Stimulated activated memory B cell treated with anti-CD40 and anti-IgM and Interleukin-4, amounts not matched to agents 10 μg/mL and 1 μg/mL and 100 μg/mL, for 72 hours (primary cell): ENCODE measurements at places on chromosomes 13 and 19.

DNA sequence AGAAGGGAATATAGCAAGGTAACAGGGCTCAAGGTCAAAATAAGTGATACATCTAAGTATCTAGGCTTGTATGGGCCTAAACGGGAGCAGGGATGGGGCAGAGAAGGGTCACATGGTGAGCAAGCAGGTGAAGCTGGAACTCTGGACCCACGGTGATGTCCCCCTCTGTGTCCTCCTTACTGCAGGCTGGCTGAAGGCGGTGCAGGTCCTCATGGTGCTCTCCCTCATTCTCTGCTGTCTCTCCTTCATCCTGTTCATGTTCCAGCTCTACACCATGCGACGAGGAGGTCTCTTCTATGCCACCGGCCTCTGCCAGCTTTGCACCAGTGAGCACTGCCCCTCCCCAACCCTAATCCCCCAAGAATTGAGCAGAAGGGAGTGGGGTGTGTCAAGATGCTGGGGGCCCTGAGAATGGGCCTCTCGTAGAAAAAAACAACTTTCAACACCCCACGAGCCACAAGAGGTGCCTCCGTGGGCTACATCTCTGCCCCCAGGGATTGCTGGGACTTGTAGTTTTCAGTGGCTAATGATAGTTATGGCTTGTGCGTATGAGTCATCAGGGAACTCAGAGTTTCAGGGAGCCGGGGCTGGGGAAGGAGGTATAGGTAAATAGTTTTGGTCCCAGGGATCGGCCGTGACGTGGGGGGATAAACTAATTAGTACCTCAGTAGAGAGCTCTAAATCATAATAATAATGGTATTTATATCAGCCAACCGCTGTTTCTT is 4.0 kb downstream of the EMP3 start:
- ATAC-seq = no peak

DNA sequence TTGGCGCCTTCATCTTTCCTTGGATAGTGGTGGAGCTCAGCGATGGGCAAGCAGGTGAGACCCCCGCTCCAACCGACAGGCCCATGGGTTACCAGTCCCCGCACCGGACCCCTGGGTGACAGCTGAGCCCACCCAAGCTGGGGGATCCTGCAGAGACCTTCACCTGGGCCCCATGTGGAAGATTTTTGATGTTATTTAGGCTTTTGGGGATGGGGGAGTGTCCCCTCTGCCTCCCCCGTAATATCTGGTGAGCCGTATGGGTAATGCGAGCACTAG is 4.9 kb upstream of the LILRA5 start:
- ATAC-seq = no peak

DNA sequence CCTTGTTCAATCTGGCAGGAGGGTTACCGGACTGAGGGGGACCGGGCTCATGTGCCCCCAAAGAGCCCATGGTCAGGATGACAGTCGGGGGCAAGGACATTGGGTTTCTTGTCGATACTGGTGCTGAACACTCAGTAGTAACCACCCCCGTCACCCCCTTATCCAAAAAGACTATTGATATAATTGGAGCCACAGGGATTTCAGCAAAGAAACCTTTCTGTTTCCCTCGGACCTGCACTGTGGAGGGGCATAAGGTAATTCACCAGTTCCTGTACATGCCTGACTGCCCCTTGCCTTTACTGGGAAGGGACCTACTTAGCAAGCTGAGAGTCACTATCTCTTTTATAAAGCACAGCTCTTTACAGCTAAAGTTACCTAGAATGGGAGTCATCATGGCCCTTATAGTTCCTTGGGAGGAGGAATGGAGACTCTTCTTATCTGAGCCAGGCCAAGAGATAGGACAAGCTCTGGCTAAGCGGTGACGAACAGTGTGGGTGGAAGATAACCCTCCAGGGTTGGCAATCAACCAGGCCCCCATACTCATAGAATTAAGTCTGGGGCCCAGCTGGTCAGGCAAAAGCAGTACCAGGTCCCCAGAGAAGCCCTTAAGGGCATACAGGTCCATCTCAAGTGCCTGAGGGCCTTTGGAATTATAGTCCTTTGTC is 603.7 kb downstream of the UQCRFS1 start:
- no peak for ATAC-seq

GRCh38 chr19:39223703-39224279 is 19.7 kb upstream of the SYCN start:
- ATAC-seq = no peak

DNA sequence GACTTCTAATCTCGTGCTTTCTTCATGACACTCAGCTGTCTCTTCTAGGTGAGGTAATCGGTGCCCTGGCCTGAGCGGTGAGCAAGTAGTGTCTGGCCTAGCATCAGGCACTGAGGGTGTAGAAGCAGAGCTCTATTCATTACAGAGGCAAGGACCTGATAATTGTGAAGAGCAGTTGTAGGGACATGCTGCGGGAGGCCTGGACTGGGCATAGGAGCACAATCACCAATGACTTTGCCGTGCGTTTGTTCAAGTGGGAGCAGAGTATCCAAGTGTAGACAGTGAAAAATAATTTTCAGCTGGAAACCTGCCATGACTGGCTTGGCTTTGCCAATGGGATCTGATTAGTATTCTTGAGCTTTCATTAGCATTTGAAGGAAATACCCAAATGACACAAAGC is 32.1 kb upstream of the DCLK1 start:
- ATAC-seq = no peak

GRCh38 chr13:110887597-110888333 is 27.1 kb downstream of the ANKRD10 start:
- ATAC-seq = no peak

- ATAC-seq = no peak
Observed at GRCh38 chr13:44664308-44664707, 88.2 kb upstream of the TSC22D1 start.

DNA sequence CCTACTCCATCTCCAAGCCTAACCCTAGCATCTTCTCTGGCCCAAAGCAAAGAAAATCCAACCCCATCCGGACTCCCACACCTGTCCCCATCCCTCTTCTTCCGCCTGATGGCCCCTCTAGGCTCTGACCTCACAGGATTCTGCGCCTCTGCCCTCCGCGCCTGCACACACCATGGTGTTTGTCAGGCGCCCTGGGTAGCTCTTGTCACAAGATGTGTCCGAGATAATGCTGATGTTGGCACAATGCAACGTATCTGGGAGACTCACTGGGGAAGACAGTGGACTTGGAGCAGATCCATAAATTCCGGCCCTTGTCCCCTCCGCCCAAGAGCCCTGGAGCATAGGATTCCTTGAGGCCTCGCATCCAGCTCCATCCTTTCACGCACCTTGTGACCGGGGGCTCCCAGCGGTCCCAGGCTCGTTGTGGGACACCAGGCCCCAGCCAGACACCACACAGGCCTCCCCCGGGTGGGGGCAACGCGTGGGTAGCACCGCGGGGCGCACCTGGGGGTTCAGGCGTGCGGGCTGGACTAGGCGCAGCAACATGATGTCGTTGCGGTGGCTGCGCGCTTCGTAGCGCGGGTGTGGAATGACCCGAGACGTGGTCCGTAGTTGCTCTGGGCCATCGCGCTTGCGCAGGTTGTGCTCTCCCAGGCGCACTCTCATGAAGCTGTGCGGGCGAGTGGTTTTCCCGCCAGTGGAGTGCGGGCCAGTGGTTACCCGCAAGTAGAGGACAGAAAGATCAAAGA is 3.1 kb upstream of the KLK1 start:
- ATAC-seq = no peak

GRCh38 chr13:91922969-91923592 is 524.7 kb downstream of the GPC5 start:
- ATAC-seq = no peak

- no peak for ATAC-seq
Observed at GRCh38 chr19:13302526-13303270, 152.5 kb downstream of the IER2 start.

DNA sequence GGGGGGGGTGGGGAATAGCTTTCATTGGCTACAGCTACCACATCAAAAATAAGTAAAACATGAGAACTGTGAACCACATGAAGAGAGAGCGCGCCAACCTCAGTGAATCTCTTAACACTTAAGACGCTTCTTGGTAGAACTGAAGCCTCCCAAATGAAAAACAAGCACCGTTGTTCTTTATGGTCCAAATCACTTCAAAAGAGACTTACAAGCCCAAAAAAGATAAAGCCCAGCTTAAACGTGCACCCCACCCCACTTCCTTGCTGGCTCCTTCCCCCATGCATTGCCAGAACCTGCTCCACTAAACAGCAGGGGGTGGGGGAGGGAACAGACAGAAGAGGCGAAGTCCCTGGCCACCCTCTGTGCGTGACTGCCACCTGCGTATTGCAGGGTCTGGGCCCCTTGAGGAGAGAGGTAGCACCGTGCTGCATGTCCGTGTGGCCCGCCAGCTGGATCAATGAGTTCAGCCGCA is 479.1 kb downstream of the FOXO1 start:
- no peak for ATAC-seq

- ATAC-seq = no peak
Observed at GRCh38 chr13:60514891-60515290, 117.9 kb downstream of the TDRD3 start.

DNA sequence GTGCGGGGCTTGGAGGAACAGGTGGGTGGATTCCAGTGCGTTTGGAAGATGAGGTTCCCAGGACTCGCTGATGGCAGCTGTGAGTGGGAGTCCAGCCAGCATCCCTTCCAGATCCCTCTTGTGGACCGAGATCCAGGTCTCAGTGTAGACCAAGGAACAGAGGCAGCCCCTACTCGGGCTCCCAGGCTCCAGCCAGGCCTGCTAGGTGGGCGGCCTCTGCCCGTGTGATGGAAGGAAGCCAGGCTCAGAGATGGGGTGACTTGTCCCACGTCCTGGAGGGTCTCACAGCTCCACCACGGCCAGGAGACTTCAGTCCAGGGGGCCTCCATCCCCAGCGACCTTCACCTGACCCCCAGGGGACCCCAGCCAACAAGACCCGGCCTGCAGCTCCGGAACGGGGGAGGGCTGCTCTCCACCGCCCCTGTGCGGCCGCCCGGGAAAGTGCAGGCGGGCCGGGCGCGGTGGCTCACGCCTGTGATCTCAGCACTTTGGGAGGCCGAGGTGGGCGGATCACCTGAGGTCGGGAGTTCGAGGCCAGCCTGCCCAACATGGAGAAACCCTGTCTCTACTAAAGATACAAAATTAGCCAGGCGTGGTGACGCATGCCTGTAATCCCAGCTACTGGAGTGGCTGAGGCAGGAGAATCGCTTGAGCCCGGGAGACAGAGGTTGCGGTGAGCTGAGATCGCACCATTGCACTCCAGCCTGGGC is 729 bp upstream of the MADCAM1 start:
- ATAC-seq = no peak

GRCh38 chr13:75458696-75459422 is 23.1 kb downstream of the TBC1D4 start:
- ATAC-seq = no peak

DNA sequence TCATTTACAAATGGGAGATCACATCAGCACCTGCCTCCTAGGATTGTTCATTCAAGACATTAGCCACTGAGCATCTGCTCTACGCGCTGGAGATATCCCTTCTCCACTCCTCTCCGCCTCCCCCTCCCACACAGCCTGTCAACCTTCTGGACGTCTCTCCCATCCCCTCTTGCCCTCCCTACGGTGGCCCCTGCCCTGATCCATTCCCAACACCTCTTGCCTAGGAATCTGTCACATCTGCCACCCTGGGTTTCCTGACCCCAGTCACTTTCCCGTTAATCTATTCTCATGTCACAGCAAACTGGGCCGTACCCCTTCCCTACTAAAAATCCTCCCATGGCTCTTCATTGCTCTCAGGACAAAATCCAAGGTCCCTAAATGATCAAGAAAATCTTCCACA is 10.3 kb downstream of the DYRK1B start:
- no peak for ATAC-seq

GRCh38 chr19:45150751-45151281 is 10.0 kb downstream of the NKPD1 start:
- no peak for ATAC-seq

GRCh38 chr19:43332058-43332922 is 21.2 kb upstream of the CD177 start:
- peak; percentile 19 for ATAC-seq

DNA sequence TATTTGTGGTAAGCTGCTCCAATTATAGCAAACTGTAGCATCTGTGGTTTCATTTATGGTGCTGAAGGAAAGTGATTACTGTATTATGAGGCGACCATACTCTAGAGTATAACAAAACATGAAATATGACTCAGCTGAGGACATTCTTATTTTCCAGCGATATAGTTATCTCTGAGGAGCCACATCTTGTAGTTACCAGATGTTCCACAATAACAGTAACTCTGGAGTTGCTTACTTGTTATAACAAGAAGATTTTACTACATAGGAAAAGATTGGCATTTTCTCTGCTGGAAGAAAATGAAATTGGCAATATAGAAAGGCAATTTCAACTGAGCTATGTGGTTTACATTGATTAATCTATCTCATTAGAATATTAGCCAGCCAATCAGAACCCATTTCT is 1634.2 kb downstream of the PCDH9 start:
- ATAC-seq = no peak

GRCh38 chr13:64643066-64643465 is 2587.1 kb downstream of the PCDH9 start:
- no peak for ATAC-seq

- ATAC-seq = no peak
Observed at GRCh38 chr13:43785261-43785649, 1.5 kb downstream of the ENOX1 start.

DNA sequence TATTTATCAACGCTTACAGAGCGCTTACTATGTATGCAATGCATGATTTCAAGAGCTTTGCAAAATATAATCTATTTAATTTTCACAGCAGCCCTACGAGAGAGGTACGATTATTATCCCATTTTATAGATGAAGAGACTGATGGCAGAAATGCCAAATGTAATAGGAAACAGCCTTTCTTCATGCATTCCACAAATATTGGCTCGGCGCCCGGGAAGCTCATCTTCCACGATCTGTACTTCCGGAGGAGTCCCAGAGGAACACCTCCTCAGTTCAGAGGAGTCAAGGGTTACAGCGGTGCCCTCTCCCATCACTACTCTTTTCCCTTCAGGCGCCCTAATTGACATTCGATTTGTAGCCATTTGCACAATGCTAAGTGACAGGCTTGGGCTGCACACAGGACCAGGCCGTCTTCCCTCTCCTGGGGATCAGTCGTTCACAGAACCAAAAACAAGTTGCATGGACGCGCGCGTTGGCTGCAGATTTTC is 1.1 kb upstream of the ARHGAP35 start:
- ATAC-seq = no peak

DNA sequence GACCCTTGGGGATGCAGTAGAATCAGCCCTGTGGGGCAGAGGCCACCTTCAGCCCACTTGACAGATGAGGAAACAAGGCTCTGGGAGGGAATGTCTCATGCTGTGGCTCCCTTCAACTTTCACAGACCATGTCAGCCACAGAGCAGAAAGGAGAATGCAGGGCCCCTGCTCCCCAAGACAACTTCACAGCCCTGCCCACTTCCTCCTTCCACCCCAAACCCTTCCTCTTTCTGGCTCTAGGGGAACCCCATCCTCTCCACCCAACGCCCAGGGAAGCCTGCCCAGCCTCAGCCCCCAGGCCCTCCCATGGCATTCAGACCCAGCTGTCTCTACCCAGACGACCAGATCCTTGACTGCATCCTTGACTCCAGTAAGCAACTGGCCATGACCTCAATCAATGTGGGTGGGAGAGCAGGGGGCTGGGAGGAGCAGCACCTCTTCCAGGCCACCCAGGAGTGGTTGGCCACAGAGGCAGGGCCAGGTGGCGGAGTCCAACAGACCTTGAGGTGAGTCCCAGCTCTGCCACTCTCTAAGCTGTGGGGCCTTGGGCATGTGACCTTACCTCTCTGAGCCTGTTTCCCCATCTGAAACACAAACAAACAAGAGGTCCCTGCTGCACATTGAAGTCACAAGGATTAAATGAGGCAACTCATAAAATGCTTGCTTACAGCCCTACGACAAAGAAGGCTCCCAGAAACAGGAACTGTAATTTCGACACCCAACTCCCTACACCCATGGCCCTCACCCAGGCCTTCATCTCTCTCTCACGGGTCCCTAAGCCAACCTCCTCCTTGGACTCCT is 15.8 kb downstream of the DEDD2 start:
- peak; percentile 91 for ATAC-seq
